ENCODE measurements at places on chromosomes 3 and 15.

- no peak for DNase-seq
Observed at GRCh38 chr3:1365528-1365927, 272.7 kb downstream of the CNTN6 start.

DNA sequence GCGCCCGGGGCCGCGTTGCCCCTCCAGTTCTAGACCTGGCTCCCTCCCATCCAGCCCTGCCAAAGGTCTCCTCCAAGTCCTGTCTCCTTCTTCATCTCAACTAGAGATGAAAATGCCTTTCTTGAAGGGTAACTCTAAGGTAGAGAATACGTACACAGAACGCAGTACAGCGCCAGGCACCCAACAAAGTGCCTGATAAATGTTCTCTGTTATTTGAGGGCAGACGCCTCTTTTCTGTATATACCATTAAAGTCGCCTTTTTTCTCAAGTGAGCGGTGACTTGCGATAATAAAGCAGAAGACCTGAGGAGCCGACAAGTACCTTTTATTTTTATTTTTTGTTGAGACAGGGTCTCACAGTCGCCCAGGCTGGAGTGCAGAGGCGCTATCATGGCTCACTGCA, 809 bp downstream of the CRTAP start:
- DNase-seq, result no peak

DNA sequence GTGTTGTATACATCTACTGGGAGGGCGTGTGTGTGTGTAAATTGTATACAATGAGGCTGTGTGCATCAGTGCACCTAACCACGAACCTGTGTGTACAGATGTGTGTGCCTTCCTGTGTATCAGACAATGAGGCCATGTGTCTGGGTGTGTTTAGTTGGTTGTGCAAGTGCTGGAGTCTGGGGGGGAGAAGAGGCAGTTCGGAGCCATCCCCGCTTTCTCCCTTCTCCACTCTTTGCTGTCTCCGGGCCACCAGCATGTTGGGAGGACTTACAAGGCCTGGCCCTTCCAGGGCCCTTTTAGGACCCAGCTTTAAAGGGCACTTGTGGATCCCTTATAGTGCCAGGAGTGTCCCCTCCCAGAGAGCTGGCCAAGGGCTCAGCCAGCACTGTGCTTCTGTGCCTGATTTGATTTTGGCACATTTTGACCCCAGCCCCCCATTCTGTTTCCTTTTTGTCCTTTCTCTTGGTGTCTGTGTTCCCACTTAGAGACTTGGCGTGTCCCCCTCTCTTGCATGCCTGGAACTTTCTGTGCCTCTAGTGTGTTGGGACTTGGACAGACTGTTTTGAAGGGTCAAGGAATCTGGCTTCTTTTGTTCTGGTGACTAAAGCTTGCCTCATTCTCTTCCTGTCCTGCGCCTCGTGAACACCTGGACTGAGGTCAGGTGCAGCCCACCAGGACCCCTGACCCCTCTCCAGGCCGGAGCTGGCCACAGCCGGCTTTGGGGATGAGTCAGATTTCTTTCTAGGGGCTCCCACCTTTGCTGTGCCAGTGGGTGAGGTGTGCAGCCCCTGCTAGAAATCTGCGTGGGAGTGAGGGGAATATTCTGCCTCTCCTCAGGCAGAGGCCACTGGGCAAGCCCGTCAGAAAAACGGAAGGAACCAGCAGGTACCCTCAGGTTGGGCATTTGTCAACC, 1.5 kb downstream of the CTDSPL start:
- DNase-seq, result no peak

DNA sequence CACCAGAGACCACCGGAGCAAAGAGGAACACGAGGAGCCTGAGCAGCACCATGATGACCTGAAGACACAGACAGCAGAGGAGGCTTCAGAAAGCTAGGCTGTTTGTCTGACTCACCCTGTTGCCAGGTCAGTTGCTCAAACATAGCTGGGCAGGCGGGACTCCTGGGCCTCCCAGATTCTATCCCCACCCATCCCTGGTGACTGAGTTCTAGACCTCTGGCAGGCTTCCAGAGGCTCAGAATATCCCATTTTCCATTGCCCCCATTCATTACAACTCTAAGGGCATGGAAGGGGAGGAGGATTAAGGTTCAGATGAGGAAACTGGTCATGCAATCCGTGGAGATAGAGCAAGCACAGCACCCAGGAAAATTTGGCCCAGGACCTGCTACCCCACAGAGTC, at the start of gene CDHR4:
CDHR4 (minus strand) TSS at position 113 of the 400 bp plus-strand sequence; CDS start at position 52, 61 bp downstream.
- DNase-seq, result no peak

DNA sequence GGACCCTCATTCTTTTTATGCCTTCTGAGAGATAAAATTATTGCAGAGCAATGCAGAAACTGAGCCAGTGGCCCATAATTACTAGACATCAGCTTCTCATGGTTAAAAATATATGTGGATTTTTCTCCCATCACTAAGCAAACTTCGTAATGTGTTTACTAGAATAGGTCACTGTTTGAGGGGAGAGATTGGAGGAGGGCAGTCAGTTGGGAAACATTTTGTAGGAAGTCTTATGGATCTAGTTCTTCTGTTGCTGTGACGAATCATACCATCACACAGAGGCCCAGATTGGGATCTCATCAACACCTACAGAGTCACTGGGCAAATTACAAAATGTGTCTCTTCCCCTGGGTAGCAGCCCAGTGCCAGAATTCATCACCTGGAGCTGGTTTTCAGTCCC, 81.4 kb downstream of the PDE8A start:
- DNase-seq, result no peak

- no peak for DNase-seq
Observed at GRCh38 chr3:3632449-3632848, 166.8 kb upstream of the LRRN1 start.

- no peak for DNase-seq
Observed at GRCh38 chr3:105385179-105385578, 18.5 kb downstream of the ALCAM start.

- no peak for DNase-seq
Observed at GRCh38 chr15:56775641-56776040, 42.3 kb upstream of the ZNF280D start.

DNA sequence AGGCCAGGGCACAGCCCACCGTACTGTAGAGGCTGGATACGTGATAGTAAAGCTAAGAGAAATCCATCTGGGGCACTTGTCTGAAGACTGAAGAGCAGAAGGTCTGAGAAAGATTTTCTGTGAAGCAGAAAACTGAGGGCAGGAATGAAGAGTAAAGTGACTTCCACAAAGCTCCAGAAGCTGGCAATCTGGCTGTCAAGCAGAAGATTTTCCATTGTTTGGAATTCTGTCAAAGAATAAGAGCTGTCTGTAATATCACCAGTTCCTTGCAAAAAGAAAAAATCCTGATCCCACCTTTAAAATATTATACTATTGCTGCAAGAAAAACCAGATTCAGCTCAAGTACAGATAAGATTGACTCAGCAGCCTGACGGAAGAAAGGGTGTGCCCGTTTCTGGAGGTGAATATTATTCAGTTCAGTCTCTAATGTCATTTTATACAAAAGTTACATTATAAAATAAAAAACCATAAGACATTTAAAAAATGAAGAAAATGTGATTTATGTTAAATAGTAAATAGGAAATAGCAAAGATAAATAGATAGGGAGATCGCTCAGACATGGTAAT, 550.4 kb upstream of the SGO1 start:
- no peak for DNase-seq

- no peak for DNase-seq
Observed at GRCh38 chr15:53434174-53434678, 325.2 kb downstream of the WDR72 start.

Data from stimulated activated CD4-positive, alpha-beta T cell treated with anti-CD3 and anti-CD28 coated beads, Interleukin-2, amount 100 ng/mL, for 4 hours (primary cell).